Stimulated activated CD4-positive, alpha-beta T cell treated with anti-CD3 and anti-CD28 coated beads, Interleukin-4, amount 100 ng/mL, for 4 hours (primary cell): ENCODE measurements at places on chromosomes 5 and 9.

GRCh38 chr5:5658226-5658625, 235.7 kb downstream of the ICE1 start:
- no peak for DNase-seq

GRCh38 chr5:82745016-82745415, 332.2 kb downstream of the TMEM167A start:
- no peak for DNase-seq

GRCh38 chr9:131273856-131274673, 2.2 kb downstream of the FAM78A start:
- no peak for DNase-seq

DNA sequence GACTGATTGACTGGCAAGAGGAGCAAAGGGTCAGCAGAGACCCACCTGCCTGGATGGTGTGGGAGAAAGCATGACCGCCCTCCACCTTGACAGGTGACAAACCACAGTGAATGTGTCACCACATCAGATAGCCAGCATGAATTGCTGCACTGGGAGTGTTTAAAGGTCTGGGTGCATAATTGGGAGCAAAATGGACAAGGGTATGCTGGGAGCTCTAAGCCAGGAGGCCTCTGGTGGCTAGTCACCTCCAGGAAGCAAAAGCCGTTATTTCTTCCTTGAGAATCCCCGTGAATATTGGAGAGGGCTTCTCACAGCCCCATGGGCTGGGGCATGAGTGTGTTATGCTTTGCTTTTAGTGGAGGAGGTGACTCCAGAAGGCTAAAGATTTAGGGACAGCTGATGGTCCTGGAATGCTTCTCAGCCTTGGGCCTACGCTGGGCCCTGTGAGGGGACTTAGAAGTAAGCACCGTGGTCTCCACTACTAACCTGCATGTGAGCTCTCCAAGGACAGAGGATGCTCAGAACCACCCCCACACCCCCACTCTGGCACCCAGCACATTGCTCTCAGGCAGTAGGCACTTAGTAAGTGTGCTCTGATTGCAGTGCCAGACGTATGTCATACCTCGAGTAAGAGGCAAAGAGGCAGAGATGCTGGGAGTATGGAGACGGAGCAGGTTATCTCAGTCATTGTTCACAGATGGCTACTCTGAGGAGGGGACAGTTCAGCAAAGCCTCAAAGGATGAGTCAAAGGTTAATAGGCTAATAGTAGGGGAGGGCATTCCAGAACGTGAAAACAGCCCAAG, 9.1 kb upstream of the IRF1 start:
- no peak for DNase-seq

- DNase-seq: no peak
Measured at GRCh38 chr9:34654323-34655051, 2.5 kb downstream of the IL11RA start.

- no peak for DNase-seq
Measured at GRCh38 chr9:83972286-83972685, 7.7 kb downstream of the HNRNPK start.

DNA sequence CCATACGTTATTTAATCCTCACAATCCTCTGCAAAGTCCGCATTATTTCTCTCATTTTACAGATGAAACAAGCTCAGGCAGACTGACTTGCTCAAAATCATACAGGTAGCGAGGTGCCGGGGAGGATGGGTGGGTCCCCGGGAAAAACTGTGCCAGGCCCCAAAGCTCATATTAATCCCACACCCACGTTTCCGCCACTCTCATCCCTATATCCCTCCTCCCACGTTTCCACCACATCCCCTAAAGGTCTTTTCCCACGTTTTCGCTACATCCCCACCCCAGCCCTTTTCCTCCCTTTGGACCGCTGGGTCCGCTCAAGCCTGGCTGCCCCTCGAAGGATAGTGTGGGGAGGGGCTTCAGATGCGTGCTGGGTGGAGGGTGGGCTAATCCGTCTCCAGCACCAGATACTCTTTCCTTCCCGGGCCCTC, 434 bp upstream of the FSD1L start:
- no peak for DNase-seq

DNA sequence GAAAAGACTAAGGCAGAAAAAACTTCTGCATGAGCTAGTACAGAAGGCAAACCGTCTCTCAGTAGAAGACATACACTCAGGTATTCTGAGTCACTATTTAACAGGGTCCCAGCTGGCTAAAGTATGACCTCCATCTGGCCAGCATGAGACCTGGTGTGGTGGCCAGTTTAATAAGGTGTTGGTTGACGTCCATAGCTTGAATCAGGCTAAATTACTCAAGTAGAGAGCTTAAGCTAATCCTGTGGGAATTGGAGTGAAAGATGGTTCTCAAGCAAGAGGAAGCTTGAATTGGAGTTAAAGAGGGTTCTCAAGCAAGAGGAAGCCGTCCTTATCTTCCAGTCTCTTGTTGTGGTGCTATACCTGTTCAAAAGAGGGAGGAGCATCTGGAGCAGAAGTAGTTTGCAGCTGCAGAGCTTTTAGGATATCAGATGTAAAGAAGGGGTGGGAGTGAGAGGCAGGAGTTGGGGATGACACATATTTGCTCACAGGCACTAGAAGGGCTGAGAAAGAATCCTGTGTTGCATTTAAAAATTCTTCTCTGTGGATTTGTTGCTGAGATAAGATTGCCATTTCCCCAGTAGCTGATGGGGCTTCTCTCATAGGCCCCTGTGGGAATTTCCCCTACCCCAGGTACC, 136.1 kb upstream of the RUSC2 start:
- no peak for DNase-seq

DNA sequence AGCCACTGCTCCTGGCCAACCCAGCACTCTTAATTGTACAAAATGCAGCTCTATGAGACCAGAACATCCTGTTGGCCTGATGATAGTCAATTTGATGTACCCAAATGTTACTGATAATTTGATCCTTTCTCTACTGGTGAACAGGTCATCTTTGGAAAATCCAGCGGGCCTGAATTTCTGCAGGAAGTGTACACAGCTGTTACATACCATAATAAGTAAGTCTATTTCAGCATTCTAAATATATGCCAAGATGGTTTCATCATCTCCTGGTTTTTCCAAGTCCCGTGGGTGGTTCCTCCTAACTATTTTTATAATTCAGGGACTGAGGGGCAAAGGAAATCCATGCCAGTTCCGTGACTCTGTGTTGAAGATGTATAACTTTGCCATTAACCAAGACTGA, 155.4 kb downstream of the DOCK8 start:
- no peak for DNase-seq

GRCh38 chr5:159944056-159944600, 27.8 kb downstream of the ADRA1B start:
- DNase-seq: no peak

DNA sequence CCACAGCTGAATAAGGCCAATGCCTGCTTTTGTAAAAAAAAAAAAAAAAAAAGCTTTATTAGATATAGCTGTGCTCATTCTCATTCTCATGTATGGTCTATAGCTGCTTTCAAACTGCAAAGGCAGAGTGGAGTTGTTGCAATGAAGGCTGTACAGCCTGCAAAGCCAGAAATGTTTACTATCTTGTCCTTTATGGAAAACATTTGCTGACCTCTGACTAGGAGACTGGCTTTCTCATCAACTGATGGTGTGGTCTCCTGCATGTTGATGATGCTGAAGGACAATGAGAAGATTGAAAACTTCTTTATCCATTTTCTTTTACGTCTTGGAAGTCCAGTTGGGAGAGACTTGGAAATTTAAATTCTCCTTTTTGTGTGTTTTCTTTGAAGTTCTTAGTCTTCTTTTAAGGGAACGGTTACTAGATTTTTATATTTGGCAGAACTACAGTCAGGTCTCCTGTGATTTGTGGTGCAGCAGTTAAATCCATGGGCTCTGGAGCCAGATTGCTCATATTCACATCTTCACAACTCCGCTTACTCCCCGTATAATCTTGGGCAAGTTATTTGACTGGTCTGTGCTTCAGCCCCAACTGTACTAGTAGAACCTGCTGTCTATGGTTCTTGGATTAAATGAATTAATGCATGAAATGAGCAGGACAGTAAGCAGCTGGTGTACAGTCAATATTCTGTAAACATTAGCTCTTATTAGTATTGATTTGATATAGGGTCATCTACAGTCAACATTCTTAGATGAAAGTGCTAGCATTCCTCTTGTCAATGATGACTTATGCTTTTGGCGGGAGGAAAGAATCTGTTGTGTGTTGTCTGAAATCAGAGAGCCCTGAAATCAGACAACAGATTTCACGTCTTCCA, 39.7 kb upstream of the BASP1 start:
- no peak for DNase-seq

- DNase-seq: no peak
Measured at GRCh38 chr9:80146466-80146865, 574.7 kb downstream of the TLE4 start.

GRCh38 chr5:38420691-38421390, 135.6 kb downstream of the LIFR start:
- DNase-seq: no peak

GRCh38 chr9:124035001-124035650, 23.6 kb downstream of the LHX2 start:
- DNase-seq: no peak

DNA sequence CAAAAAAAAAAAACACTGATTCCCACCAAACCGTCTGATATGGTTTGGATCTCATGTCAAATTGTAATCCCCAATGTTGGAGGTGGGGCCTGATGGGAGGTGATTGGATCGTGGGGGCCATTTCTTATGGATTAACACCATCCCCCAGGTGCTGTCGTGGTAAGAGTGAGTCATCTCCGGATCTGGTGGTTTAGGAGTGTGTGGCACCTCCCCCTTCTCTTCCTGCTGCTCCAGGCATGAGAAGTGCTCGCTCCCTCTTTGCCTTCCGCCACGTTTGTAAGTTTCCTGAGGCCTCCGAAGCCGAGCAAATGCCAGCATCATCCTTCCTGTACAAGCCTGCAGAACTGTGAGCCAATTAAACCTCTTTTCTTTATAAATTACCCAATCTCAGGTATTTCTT, 45.2 kb downstream of the HSD17B3 start:
- DNase-seq: no peak

- no peak for DNase-seq
Measured at GRCh38 chr9:126036881-126037291, 289.7 kb downstream of the PBX3 start.

GRCh38 chr9:24436761-24437160, 108.9 kb downstream of the IZUMO3 start:
- DNase-seq: no peak

DNA sequence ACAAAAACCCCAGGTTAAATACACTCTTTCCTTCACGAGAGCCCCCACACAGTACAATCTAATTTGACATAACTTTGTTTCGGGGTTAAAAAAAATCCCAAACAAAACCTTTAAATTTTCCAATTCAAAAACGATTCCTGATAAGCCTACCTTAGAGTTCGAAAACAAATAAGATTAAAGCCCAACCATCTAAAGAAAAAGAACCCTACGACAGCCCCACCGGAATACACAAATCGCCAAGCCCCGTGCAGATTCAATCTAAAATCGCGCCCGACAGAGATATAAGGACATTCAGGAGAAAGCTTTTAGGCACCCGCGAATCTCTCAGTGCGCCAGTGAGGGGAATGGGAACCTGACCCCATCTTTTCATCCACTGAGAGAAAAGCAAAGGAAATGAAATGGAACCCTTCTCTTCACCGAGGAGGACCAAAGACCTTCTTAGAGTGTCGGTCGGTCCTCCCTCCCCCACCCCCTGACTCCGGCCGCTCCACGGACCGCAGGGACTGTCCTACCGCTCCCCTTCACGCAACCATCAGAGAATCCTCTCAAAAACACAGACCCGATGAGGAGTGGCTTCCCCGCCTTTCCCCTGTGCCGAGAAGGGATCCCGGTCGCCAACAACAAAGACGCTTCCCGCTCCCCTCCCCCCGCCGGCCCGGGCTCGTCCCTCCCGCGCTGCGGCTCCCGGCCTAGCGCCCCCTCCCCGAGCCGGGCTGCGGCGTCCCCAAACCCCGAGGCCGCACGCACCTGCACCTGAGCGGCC, 925 bp downstream of the ABHD17B start:
- peak; percentile 8 for DNase-seq

DNA sequence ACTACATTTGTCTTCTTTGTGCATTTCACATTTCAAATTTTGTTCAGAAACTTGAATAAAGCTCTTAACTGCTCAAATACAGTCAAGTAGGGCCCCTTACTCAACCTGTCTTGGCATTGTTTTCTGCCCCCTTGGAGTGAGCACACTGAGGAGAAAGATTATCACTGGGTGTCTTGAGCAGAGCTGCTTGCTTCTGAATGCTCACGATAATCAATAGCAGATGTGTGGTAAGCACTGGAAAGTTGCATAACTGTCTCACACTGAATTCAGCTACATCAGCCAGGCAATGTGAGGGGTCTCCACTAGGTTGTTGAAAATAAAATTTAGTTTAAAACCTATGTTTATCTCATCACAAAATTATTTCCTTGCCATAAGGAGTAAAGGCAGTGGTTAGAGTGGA, 7.8 kb upstream of the TNFAIP8 start:
- no peak for DNase-seq

GRCh38 chr9:129701549-129701948, 36.1 kb downstream of the PRRX2 start:
- DNase-seq: no peak
